Iris pigment epithelial cell (primary cell): ENCODE measurements at places on chromosomes 6 and 20.

DNA sequence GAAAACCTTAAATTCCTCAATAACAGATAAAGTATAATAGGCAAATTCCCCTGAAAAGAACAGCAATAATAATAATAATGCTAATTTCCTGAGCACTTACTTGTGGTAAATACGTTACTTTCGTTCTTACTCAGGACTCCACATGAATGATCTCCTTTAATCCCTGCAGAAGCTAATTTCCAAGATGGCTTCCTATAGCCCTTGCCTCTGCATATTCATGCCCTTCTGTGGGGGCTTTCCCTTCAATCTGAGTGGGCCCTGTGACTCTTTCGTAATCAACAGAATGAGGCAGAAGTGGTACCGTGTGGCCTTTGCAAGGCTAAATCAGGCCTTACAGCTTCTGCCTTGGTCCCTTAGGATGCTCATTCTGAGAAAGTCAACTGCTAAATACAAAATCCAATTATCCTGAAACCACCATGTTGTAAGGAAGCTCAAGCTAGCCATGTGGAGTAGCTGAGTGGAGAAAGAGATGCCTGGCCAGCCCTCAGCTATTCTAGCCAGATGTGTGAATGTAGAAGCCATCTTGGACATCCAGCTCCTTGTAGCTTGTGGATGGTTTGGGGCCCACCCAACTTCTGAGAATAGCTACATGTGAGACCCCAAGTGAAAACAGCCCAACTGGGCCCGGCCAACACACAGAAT, 50.5 kb downstream of the MCUR1 start:
- no peak for DNase-seq

DNA sequence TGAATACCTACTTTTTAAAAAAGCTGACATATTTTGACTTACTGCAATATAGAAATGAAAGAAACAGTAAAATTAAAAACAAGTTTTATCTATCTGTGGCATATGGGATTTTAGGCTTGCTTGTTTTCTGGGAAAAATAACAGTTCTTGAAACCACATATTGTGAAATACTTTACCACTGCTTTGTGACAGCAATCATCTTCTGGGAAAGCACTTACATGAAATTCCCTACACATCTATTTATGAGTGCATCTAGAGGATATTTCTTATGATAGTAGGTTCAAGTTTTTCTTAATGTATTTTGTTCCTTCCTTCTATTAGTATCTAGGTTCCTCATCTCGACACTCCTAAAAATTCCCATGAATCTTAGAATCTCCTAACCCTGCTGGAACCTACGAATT, 75.2 kb downstream of the STXBP5 start:
- DNase-seq, result peak; percentile 87

GRCh38 chr20:21465799-21466198, 48.1 kb downstream of the NKX2-2 start:
- no peak for DNase-seq

DNA sequence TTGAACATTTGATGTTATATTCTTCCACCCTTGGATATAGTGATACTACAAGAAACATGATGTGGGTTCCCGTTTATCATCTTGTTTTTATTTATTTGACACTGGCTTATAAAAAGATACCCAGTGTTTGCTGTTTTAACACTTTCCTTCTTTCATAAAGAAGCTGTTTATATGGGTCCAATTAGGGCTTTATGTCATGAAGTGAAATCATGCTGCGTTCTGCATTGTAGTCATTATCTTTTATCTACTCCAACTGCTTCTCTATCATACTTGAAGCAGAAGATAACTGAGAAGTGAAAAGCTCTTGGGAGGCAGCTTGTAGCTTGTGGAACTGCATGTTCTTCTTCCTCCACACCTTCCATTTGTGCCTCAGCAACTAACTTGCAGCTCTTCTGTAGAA, 57.8 kb downstream of the GPX5 start:
- DNase-seq, result no peak

DNA sequence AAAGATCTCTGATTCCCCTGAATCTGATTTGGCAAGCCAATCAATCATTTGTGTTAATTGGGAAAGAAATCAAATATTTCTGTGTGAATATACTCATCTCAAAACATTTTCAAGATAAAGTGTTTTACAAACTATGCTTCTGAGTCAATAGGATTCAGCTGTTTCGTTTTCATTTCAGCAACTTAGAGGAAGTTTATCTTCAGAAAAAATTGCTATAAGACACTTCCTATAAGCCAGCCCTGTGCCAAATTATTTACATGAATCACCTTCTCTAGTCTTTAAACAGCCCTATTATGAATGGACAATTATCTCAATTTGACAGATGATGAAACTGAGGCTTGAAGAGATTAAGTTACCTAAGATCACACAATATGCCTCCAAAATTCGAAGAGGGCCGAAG, 10.9 kb downstream of the DEFB129 start:
- DNase-seq, result peak; percentile 3

GRCh38 chr6:119052292-119052889, 26.1 kb downstream of the FAM184A start:
- DNase-seq, result no peak

DNA sequence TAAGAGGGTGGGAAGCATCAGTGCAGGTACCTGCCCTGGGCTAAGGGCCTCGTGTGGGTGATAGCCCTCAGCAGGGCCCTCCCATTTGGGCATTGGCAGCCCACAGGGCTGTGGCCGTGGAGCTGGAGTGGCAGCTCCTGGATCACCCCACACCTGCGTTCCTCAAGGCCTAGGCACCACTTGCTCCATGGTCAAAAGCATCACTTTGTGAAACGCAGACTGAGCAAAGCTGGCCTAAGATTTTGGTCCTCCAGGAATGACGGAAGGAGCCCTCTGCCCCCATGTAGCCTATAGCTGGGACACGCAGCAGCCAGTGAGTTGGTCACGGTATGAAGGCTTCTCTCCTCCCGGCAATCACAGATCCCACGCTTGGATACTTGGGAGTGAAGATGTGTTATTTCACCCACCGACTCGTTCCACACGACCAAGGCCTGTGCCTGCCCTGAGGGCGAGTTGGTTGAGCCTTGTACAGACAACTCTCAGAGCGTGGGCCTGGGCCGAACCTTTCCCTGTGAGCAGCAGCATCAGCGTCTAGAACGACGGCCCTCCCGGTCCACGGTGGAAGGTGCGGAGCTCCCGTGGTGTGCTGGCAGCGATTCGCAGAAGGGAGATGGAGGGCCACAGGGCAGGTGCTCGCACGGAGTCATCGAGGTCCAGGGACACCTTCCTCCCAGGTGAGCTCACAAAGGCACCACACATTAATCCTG, 39.7 kb downstream of the THBS2 start:
- DNase-seq, result no peak

- peak; percentile 49 for DNase-seq
Observed at GRCh38 chr20:50226093-50226974, 35.7 kb downstream of the CEBPB start.

- no peak for DNase-seq
Observed at GRCh38 chr6:143561105-143561704, 49.7 kb upstream of the FUCA2 start.

DNA sequence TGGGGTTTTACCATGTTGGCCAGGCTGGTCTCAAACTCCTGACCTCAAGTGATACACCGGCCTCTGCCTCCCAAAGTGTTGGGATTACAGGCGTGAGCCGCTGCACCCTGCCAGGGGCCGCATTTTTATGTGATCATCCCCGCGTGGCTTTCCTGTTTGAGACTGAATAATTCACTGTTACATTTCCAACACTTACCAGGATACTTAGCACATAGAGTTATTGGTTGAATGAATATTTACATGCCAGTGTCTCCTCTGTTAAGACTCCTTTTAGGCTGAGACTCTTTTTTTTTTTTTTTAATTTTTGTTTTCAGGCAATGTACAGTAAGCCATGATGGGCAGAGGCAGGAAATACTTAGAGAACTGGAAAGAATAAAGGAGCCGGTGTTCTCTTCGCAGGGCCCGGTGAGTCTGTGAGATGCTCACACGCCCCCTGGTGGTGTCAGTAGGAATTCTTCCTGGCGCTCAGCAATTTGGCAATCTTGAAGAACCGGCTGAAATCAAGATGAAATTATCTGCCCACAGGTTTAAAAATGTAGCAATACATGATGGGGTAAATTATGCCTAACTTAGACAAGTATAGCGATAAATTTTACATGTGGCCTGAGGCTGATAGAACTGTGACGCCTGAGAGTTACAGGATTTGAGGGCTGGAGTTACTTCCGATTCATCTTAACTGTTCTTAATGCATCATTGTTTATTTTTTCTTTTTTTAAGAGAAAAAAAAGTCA, 7.6 kb upstream of the RNF114 start:
- DNase-seq, result peak; percentile 91

- no peak for DNase-seq
Observed at GRCh38 chr6:5595184-5595583, 333.9 kb downstream of the FARS2 start.

DNA sequence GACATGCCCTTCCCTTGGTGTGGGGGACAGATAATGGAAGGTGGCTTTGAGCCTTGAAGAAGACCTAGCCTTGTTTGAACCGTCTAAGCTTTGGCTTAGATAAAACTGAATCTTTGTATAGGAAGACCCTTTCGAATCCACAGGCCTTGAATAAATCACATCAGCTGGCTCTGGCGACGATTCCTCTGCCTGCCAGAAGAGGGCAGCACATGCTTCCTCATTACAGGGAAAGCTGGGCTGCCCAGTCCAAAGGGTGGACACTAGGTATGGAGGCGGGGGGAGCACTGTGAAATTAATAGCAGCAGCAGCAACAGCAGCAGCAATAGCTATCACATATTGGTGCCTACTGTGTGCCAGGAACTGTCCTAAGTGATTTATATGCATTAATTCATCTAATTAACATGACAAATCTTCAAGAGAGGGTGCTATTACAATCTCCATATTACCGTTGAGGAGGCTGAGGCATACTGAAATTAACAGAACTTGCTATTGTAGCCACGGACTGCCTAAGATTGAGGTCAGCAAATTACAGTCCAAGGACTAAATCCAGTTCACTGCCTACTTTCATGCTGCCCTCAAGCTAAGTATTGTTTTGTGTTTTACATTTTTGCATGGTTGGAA, 85.1 kb downstream of the CLIC5 start:
- peak; percentile 60 for DNase-seq

DNA sequence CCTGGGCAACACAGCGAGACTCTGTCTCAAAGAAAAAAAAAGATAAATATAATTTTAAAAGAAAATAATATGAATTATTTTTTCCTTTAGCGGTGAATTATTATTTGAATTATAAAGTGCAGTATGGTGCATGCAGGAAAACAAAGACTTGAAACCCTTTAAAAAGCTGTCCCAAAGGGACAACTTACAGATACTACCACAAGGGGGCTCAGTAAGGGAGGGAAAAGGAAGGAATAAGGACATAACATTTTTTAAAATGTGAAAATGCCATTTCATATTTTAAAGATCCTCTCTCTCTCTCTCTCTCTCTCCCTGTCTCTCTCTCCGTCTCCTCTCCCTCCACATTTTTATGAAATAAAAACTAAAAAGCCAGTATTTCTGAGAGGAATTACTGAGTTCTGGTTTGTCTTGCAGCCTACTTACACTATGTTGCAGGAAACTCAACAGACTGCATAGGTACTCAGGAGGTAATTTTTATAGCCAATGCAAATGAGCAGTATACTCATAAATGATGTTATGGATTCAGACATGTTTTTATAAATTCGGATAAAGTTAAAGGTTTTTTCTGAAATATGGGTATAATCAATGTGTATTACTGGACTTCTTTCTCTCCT, 455.0 kb upstream of the GJE1 start:
- DNase-seq, result peak; percentile 50

- no peak for DNase-seq
Observed at GRCh38 chr6:64955435-64955848, 751.6 kb downstream of the EYS start.

- no peak for DNase-seq
Observed at GRCh38 chr20:46607849-46608497, 43.3 kb downstream of the SLC13A3 start.

- DNase-seq, result peak; percentile 54
Observed at GRCh38 chr6:34246563-34247391, 2.0 kb downstream of the SMIM29 start.

DNA sequence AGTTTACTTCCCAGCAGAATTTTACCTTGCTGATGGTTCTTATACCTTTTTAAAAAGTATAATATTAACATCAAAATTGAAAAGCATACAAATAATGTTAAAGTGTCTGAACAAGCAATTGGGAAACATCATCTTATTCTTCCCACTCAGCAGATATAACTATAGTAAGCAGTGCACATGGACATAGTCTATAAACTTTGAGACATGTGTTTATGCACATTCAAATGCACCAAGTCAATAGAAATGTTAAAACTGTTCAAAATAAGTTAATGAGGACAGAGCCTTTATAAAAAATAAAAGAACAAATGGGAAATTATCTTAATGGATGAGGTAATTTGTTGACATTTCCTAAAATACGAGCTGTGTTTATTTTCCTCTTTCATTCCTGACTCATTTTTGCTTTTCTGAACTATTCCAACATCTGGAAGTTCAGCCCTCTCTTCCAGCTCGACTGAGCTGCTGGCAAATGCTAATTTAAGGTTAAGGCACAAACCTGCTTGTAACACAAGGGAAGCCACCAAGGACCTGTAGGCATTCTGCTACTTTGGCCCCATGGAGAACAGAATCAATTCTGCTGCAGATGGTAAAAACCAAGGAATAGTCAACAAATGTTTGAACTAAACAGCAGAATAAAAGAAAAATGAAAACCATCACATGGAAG, 110.3 kb upstream of the MAP3K4 start:
- DNase-seq, result no peak

GRCh38 chr6:51960419-51960818, 127.0 kb downstream of the PKHD1 start:
- no peak for DNase-seq

GRCh38 chr6:132683543-132683942, 24.6 kb upstream of the TAAR1 start:
- peak; percentile 76 for DNase-seq

- no peak for DNase-seq
Observed at GRCh38 chr6:52115145-52115741, 27.8 kb upstream of the PKHD1 start.

DNA sequence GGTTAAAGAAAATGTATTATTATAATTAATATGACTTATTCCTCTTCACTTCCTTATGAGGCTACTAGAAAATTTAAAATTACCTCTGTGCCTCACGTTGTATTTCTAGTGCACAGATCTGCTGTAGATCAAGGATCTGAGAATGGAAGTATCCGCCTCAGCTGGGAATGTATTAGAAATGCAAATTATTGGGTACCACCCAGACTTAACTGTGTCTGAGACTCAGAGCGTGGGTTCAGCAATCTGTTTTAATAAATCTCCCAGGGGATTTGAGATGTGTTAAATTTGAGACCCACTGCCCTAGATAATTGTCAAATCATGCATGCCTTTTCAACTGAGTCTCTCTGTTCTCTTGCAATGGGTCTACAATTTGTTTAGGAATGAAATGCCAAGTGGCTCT, 658.0 kb upstream of the NOX3 start:
- no peak for DNase-seq

DNA sequence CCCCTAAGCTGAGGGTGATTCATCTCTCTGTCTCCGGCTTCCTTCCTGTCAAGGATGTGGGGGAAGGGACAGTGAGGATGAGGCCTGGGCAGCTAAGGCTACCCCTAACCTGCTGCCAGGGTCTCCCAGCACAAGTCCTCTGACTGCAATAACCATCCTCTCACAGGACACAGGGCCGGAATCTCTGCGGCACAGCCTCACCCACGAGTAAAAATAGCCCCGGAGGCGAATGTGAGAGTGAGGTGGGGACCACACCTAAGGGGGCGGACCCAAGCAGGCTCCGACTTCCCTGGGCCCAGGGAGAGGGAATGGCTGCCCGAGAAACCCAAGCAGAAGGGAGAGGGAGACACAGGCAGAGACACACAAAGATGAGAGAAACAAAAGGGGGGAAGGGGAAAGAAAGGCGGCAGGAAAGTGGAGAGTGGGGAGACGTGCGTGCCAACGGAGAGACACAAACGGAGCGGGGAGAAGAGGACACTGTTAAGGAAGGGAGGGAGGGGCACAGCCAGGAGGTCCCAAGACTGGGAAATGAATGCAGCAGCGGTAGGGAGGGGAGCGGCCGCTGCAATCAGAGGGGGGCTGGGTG, 1.4 kb downstream of the CLIC1 start:
- DNase-seq, result peak; percentile 79
